ENCODE measurements at places on chromosomes 3 and 15.

GRCh38 chr15:90205886-90206285 is 4.8 kb downstream of the SEMA4B start:
- DNase-seq, result no peak

GRCh38 chr15:65326117-65326526 is 21.6 kb downstream of the RNU5B-1 start:
- DNase-seq, result no peak

- no peak for DNase-seq
Observed at GRCh38 chr3:42752441-42752840, 20.6 kb downstream of the CCDC13 start.

DNA sequence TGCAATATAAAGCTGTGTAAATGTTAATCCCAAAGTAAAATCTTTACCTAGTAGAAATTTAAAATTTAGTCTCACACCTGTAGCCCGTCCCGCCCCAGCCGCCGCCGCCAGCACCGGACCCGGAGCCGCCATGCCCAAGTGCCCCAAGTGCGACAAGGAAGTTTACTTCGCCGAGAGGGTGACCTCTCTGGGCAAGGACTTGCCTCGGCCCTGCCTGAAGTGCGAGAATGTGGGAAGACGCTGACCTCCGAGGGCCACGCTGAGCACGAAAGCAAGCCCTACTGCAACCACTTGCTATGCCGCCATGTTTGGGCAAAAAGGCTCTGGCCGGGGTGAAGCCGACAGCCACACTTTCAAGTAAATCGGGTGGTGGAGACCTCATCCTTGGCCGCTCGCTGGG is 22.1 kb upstream of the TOP2B start:
- no peak for DNase-seq

DNA sequence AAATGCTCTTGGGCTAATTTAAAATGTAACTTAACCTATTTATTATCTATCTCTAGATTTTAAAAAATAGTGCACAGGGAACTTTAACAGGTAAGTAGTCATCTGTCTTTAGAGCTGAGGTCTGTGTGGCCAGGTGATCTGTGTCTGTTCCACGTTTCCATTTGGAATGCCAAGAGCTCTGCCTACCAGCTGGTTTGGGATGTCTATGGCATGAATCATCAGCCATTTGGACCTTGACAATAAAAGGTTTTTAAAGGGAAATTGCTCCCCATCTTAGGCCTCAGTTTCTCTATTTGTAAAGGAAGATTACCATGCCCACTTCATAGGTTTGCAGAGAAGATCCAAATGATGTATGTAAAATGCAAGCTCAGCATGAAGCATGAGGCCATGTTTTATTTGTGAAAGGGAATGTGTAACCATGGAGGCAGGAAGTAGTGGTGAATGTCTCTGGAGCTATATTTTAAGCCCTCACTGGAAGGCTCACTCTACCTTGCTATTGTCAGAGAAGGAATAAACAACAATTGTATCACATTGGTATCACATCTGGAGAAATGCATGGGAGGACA is 548.1 kb upstream of the LMCD1 start:
- DNase-seq, result no peak

- no peak for DNase-seq
Observed at GRCh38 chr3:177351206-177351605, 153.9 kb upstream of the TBL1XR1 start.

DNA sequence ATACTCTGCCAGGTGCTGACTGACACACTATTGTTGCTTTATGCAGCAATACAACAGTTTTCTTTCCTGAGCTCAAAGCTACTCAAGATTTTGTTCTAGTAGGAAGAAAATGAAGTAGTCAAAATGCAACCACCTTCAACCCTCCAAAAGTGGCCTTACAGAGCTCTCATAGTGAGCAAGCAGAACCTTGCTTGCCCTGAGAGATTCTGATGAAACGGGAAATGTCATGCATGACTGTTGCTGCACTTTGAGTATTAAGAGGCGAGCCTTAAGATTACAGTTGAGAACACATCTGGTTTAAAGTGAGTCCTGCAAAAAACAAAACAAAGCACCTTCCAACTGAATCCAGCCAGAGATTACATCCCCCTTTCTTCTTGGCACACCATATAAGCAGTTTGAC is 29.7 kb downstream of the MINDY4B start:
- no peak for DNase-seq

- no peak for DNase-seq
Observed at GRCh38 chr15:29685156-29686078, 136.9 kb downstream of the TJP1 start.

- DNase-seq, result no peak
Observed at GRCh38 chr3:27945229-27945628, 223.1 kb upstream of the EOMES start.

All from stimulated activated CD4-positive, alpha-beta T cell treated with anti-CD3 and anti-CD28 coated beads, Interleukin-2, amount 100 ng/mL, for 24 hours (primary cell).